ENCODE measurements at places on chromosomes 12 and 14.

DNA sequence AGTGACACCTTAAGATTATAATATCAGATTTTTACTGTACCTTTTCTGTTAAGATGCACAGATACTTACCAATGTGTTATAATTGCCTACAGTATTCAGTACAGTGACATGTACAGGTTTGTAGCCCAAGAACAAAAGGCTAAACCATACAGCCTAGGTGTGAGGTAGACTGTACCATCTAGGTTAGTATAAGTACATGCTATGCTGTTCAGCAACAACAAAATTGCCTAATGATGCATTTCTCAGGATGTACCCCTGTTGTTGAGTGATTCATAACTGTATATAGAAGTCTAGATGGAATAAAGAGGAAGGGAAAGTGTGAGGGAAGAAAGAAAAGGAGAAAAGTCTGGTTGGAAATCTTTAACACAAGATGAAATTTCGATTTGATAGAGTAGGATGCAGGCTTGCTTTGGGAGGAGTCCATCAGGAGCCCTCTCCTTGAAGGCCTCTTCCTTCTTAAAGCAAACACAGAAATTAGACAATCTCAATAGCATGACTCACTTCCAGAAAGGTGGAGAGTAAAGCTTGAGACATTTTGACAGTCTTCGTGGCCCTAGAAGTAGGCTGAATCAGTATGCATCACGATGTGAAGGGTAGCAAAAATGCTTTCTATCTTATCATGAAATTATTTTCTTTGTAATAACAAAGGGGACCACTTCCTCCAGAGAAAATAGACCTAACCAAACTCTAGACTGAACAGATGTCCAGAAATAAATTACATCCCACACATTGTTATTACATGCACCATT, 191.5 kb downstream of the SYT1 start:
- DNase-seq: no peak

- no peak for DNase-seq
Measured at GRCh38 chr14:88505621-88506020, 49.2 kb downstream of the PTPN21 start.

DNA sequence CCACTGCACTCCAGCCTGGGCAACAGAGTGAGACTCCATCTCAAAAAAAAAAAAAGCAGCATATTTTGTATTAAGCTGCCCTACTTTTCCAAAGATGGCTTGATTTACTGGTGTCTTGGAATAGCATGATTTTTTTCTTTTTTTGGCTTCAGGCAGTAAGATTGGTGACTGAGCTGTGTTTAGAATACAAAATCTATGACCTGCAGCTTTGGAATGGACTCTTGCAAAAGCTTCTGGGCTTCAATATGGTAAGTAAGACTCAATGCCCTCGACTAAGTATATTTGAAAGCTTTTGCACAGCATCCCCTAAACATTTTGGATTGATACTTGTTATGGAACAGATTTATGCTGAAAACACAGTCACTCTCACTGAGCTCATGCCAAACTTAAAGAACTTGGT, 87.8 kb downstream of the KNTC1 start:
- DNase-seq: no peak

DNA sequence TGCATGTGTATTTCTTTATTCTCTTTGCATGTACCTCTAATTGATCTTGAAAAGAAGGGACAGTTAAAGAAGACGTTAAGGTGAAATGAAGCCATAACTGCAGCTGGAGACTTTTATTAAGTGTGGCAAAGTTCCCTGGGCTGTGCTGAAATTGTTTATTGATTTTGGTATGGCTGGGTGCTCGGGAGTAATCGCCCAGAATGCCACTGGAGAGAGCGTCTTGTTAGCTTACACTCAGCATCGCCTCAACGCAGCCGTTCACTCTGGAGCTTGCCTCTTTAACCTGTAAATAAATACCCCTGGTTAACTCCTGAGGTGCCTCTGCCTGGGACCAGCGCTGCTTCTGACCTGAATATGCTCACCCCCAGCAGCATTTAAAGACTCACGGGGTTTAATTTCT, 98.6 kb downstream of the GPATCH2L start:
- no peak for DNase-seq

- DNase-seq: no peak
Measured at GRCh38 chr12:11758510-11759493, 109.3 kb downstream of the ETV6 start.

DNA sequence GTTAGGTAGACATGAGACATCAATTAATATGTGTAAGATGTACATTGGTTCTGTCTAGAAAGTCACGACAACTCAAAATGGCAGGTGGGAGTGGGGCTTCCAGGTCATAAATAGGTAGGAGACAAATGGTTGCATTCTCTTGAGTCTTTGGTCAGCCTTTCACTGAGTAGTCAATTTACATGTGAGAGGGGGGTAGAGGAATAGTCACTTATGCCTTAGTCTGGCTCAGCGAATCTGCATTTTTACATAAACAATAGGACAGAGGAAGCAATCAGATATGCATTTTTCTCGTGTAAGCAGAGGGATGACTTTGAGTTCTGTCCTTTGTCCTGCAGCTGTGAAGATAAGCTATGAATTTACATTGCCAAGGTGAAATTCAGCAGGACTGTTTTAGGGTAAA, 27.8 kb upstream of the UNC79 start:
- DNase-seq: no peak

- DNase-seq: no peak
Measured at GRCh38 chr12:24499151-24500146, 449.5 kb downstream of the BCAT1 start.
